ENCODE measurements at places on chromosomes 13 and 19. TPM values are rescaled to one million over a fixed set of nuclear protein-coding genes. Genes with fewer than 3 reads are reported as not detected.

DNA sequence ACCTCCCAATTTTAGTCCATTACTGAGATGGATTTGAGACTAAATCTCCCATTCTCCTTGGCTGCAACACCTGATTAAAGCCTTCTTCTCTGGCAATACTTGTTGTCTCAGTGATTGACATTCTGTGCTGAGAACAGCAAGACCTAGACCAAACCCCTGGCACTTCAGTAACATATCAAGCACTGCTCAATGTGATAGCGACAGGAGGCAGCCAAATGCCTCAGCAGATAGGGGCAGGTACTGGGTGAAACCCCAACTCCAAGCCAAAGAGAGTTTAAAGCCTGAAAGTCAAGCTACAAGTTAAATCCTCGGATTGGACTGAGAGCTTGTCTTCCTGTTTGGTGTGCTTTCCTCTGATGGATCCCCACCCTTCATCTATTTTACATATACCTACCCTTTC lies 52.7 kb downstream of the STARD13 start:
- DNase-seq = no peak

Gene OXGR1
- not detected for total RNA-seq

- DNase-seq = no peak
Observed at GRCh38 chr19:15404780-15405211, 14.0 kb downstream of the AKAP8L start.

- DNase-seq = no peak
Observed at GRCh38 chr13:79328510-79328909, 77.5 kb downstream of the RBM26 start.

DNA sequence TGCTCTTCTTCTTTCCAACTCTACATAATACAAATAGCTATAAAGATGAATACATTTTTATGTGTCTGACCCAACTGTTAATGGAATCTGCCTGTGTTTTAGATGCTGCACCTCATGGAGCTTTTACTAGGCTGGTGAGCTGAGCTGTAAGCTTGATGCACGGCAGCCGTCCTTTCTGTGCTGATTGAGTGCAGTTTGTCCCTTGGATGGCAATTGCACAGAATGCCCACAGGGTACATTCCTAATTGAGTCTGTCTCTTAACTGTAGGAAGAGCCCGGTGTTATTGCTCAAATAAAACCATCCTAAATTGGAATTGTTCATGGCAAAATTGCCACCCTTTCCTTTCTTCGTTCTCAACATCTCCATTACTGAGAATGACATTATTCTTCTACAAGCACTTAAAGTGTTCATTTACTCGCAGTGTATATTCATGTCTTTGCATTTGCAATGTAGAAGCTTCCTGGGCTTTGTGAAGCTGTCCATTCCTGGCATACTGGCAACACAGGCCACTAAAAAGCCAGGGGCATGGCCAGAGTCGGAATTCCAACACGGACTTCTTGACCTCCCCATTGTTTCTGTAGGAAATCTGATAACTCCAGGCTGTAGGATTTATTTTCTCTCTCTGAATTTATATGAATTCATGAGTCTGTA lies 85.8 kb downstream of the SLC10A2 start:
- DNase-seq = no peak

DNA sequence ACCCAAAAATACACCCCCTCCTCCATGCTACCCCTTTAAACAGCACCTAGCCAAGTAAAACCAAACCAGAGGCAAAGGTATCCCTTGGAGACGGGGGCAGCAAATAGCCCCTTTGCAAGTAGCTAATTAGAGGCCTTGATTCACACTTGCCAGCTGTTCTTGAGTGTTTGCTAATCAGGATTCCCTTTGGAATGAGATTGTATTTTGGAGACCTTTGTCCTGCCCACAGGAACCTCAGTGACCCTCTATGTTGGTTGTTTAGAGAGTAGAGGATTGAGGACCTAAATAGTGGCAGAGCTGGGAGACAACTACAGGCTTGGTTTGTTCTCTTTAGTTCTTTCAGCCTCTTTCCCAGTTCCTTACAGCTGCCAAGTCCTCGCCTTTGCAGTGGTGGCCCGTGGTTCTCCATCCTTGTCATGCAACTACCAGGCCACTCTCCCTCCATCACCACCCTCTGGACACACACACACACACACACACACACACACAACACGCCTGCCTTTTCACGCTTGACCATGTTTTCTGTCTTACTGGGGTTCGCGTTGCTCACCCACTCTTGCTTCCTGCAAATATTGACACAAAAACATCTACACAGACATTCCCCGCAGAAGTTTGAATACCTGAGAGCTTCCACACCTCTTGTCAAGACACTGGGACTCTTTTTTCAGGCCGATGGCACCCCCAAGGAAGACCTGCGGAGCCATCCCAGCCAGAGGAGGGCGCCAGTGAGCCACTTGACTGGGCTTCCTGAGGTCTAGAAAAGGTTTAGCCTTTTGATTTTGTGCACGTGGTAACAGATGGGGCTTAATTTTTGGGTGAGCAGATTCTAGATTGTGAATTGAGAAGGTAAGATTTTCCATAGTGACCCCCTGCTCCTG lies 80.0 kb upstream of the GPR183 start:
- peak; percentile 12 for DNase-seq

- DNase-seq = no peak
Observed at GRCh38 chr19:13211426-13212308, 61.5 kb downstream of the IER2 start.

DNA sequence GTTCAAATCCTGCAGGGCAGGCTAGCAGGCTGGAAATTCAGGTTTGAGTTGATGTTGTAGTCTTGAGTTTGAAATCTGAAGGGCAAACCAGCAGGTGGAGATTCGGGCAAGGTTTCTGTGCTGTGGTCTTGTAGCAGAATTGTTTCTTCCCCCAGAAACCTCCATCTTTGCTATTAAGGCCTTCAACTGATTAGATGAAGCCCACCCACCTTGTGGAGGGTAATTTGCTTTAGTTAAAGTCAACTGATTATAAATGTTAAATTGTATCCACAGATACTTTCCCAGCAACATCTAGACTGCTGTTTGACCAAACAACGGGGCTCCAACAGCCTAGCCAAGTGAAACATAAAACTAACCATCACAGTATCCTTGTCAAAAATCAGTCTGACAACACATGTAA lies 9.4 kb downstream of the IPO5 start:
- DNase-seq = no peak

DNA sequence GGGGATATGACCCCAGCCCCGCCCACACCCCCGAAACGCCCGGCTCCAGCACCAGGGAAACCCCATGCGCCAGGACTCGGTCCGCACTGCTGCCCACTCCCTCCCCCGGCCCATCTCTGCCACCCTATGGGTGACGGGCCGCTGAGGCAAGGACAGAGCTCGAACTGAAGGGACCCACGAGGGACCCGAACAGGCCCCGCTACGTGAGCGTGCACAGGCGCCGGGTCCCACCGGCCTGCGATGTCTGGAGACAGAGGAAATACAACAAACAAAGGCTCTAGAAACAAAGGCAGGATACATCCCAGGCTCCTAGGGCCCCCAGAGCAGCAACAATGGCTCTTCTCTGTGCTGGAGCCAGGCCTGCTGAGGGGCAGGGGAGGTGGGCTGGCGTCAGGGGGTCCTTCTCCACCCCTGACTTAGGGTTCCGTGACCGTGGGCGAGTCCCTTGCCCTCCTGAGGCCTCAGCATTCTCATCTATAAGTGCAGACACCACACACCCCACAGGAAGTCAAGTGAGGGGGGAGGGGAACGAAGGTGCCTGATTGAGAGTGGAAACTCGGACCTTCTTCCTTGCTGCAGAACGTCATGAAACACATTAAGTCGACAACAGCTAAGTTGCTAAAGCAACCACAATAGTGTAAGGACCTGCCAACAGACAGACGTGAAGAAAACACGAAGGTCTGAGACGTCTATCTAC lies 3.1 kb downstream of the ABHD17A start:
- DNase-seq = no peak

GRCh38 chr19:43623889-43624670 lies 4.7 kb upstream of the ZNF428 start:
- DNase-seq = peak; percentile 29

Gene PSG1
- not detected for total RNA-seq

Gene PKN1
- total RNA-seq = 248 TPM

- DNase-seq = no peak
Observed at GRCh38 chr13:113080361-113080831, 25.2 kb upstream of the F7 start.

Gene CEACAM20
- not detected for total RNA-seq

DNA sequence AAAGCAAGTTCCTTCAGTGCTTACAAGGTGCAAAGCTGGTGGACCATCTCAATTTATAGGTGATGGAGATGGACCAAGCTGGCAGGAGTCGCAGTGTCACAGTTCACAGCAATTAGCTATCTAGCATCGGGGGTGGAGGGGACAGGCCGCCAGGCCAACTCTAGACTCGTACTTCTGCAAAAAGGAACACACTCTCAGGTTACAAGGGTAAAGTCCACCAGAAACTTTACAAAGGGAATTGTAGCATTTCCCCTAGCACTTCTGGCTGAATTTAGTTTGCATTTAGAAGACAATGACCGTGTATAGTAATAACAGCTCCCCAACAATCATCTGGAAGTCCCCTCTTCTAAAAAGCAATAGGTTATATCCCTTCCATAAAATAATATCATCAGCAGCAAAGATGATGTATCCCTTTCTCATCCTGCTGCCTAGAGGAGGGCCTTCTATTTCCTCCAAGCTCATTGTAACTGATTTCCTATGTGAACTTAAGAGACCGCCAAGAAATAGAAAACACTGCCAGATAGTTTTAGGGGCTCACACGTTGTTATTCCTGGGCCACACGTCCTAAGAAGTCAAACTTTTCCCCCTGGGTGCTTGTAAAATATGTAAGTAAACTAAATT lies 8.5 kb upstream of the DOCK9 start:
- DNase-seq = no peak

GRCh38 chr13:75867379-75868117 lies 231.4 kb downstream of the LMO7 start:
- no peak for DNase-seq

DNA sequence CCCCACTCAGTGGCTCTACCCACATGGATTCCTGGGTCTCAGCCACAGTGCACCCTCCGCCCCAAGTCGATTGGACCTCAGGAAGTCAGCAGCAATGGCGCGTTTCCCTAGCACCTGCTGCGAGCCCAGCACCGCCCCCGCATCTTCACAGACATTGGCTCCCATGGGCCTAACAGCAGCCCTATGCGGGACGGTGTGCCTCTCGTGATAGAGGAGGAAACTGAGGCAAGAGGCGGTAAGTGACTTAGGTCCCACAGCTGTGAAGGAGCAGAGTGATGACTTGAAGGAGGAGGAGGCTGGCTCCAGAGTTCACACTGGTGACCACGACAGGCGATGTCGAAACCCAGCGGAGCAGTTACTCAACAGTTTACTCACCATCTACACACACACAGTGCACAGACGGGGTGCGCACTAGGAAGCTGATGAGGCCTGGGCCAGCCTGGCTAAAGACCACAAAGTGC lies 104.5 kb upstream of the SOX1 start:
- DNase-seq = no peak

- DNase-seq = no peak
Observed at GRCh38 chr19:44666852-44667556, 4.3 kb upstream of the CEACAM19 start.

DNA sequence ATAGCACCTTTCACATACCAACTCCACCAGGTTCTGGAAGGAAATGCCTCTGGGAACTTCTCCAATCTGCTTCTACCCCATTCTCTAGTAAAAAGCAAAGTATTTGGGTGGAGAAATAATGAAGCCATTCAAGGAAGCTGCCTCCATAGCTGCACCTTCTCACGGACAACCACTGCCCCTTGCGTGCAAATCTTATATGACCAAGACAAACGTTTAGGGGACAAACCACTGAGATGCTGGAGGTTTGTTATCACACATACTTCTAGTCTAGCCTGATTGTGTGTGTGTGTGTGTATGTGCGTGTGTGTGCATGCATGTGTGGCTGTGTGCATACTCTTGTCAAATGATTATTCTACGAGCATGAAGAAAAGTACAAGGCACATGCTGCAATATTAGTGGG lies 6.5 kb upstream of the METTL21C start:
- no peak for DNase-seq

DNA sequence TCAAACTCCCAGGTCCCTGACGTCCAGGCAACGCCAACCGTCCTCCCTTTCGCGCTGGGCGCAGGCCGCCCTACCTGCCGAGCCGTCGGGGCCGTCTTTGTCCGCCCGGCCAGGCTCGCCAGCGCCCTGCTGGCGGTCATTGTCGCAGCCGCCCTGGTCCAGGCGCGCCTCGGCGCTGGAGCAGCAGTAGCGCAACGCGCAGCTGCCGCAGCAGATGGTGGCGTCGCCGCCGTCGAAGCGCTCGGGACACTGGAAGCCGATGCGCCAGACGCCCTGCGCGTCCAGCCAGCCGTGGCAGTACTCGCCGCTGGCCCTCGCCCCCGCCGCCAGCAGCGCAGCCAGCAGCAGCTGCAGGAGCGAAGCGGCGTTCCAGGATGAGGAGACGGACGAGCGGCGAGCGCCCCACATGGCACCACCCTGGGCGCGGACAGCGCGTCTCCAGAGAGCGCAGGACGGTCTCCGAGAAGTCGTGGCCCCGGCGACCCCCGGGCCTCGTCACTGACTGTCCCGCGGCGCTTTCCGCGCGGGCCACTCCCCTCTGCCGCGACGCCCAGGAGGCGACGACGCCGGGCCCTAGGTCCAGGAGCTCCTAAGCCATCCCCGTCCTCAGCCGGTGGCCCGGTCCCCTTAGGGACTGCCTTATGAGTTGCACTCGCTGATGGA lies 1.1 kb downstream of the SHISA2 start:
- DNase-seq = no peak

DNA sequence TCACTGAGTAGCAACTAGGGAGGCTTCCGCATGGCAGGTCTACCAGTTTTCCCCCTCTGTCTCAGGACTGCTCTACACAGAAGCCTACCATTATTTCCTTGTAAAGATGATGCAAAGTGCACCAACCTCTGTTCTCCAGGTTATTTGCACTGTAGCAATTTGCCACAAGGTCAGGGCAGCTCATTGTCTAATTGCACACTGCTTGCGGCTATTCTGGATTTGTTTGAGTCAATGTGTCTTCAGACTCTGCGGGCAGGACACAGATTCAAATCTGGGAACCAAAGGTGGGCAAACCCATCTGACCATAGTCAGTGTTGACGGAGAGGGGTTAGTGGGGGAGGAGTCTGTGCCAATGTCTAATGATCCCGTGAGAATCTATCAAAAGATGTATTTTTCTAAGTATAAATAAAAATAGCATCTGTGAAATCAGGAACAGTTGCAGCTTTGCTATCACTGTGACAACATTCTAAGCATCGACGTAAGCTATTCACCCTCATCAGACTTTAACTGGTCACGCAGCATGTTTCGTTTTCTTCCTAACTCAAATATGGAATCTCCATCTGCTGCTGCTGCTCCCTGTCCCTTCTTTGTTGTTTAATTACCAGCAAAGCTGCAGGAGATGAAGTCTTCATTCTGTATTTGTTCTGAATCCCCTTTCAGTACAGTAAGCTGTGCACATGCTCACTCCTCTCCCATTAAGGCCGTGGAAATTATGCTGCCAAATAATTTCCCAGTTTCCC lies 26.4 kb downstream of the CYSLTR2 start:
- DNase-seq = no peak

Gene ZNF709
- total RNA-seq = not detected

All from HCT116 (cell line).